ENCODE measurements at places on chromosomes 11 and 22. TPM values are rescaled to one million over a fixed set of nuclear protein-coding genes. Genes with fewer than 3 reads are reported as not detected.

Gene ANO5
- 0.48 TPM for polyA plus RNA-seq

Gene DEPDC7
- polyA plus RNA-seq = 1.6 TPM

Gene CNIH2
- not detected for polyA plus RNA-seq

Gene CARD16
- 22.1 TPM for polyA plus RNA-seq

Gene KCNJ1
- polyA plus RNA-seq = 0.01 TPM

Gene C11orf68
- 35.3 TPM for polyA plus RNA-seq

Gene OR52A1
- not detected for polyA plus RNA-seq

Gene VSIG10L2
- polyA plus RNA-seq = 0.02 TPM

Gene MAPK8IP2
- 2.7 TPM for polyA plus RNA-seq

Gene CDON
- 7.3 TPM for polyA plus RNA-seq

Gene EFEMP2
- 16.6 TPM for polyA plus RNA-seq

Gene ACR
- 1.1 TPM for polyA plus RNA-seq

Gene IL18BP
- 4.7 TPM for polyA plus RNA-seq

Gene MIOX
- polyA plus RNA-seq = 0.38 TPM

Gene BCO2
- 0.98 TPM for polyA plus RNA-seq

Gene OR51B5
- polyA plus RNA-seq = not detected

Gene STK33
- not detected for polyA plus RNA-seq

Gene ART1
- not detected for polyA plus RNA-seq
